ENCODE measurements at places on chromosomes 1 and 21.
A peak's percentile ranks its signal among the peaks of the same experiment; 100 is the strongest.

DNA sequence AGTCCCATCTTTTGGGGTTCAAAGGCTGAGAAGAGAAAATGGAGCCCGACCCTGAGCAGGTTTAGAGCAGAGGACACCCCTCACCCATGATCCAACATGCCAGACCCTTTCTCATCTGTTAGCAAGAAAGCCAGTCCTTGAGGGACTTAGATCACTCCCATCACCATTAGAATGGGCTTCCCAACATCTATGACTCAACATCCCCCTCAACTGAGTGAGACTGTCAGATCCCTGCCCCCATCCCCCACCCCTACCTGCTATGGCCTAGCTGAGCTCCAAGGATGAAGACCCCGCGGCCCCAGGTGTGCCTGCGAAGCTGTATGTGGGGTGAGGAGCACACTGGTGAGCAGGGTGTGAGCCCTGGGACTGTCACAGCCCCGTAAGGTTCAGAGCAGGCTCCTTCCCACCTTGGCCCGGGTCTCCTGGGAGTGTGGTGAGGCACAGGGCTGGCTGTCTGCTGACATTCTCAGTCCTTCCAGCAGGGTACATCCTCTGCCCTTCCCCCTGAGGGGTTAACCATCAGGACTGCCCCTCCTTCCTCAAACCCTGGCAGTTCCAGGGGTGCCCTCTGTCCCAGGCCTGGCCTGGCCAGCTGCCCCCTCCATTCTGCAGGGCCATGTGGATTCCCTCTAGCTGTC lies 21.4 kb upstream of the BLACAT1 start:
- DNase-seq = no peak

DNA sequence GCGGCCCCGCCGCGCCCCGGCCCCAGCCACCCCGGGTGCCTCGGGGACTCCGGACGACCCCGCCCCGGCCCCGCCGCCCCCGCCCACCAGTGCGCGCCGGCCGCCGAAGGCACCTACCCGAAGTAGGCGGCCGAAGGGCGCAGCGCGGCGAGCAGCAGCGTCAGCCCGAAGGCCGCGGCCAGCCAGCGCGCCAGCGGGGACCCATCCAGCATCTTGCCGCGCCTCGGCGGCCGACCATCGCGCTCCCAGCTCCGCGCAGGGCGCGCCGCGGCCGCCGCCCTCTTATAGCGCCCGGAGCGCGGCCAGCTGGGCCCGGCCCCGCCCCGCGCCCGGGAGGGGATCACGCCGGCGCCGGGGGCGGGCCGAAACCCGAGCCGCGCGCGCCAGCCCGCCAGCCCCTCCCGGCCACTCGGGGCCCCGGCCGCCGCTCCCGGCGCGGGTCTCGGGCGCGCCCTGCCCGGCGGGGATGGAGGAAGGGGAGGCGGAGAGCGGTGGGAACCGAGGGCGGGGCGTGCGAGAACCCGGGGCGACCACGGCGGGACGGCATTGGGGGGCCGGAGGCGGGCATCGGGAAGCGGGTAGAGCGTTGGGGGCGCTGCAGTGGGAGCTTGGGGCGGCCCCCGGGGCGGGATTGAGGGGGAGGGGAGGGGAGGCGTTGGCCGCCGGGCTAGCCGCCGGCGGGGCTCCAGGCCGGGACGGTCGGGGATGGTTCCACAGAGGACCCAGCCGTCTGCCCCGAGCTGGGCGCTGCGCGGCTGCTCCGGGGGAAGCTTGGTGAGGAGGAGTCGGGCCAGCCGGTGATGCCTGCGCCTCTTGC lies at the start of gene WNT9A:
Gene WNT9A (minus strand): TSS at position 257 of the 817 bp plus-strand sequence. CDS start 45 bp downstream, at position 212.
- peak; percentile 38 for DNase-seq

DNA sequence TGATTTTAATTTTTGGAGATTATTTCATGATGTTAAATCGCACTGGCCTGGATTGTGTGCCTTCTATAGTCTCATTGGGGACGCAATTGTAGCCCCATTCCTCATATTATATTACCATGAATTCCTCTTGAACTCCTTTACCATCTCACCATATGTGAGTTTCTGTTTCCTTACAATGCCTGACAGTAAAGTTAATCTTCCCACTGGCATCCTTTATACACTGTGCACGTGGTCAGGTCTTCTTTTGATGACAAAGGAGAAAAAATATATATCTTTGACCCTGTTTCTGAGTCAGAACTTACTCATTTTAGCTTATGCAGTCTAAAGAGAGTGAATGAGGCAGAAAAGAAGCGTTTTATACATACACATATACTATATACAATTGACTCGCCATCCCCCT lies 774 bp upstream of the ABL2 start:
- no peak for DNase-seq

DNA sequence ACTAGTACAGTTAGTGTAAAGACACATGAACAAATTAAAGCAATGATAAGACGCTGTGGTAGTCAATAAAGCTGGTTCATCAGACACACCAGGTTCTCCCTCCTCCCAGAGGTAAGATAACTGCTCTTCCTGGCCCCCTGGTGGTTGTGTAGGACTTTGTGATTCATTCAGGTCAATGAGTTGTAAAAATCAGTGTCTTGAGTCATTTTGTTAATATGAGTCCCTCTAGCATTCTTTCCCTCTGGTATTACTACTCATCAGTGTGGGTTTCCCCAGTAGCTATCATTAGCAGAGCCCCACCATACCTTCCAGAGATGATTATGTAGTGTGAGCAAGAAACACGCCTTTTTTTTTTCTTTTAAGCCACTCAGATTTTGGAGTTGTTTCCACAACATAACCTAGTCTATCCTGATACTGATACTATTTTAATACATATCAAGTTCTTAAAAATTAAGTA lies 3.6 kb upstream of the SETDB1 start:
- DNase-seq = peak; percentile 88

- DNase-seq = no peak
These were observed 319 bp downstream of the HES2 start for GRCh38 chr1:6419397-6419803.

GRCh38 chr1:193553564-193553963 lies 367.2 kb upstream of the B3GALT2 start:
- DNase-seq = no peak

GRCh38 chr1:62077821-62078220 lies 116.8 kb upstream of the L1TD1 start:
- DNase-seq = no peak

GRCh38 chr21:20330652-20331051 lies 667.6 kb upstream of the NCAM2 start:
- no peak for DNase-seq

DNA sequence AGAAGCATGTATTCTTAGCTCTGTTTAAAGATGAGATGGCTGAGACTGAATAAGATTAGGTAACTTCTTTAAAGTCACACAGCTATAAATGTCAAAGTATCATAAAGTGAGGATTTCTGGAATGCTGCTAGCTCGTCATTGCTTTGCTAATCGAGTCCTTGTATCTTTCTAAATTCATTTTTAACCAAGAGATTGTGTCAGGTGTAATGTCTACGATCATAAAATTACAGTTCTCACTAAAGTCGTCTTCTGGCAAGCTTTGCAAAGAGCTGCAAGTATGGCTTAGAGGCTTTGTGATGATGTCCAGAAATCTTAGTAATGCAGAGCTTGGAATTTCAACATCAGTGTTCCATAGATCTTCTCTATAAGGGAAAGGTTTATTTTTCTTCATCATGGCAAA lies 569.8 kb downstream of the LMO4 start:
- no peak for DNase-seq

DNA sequence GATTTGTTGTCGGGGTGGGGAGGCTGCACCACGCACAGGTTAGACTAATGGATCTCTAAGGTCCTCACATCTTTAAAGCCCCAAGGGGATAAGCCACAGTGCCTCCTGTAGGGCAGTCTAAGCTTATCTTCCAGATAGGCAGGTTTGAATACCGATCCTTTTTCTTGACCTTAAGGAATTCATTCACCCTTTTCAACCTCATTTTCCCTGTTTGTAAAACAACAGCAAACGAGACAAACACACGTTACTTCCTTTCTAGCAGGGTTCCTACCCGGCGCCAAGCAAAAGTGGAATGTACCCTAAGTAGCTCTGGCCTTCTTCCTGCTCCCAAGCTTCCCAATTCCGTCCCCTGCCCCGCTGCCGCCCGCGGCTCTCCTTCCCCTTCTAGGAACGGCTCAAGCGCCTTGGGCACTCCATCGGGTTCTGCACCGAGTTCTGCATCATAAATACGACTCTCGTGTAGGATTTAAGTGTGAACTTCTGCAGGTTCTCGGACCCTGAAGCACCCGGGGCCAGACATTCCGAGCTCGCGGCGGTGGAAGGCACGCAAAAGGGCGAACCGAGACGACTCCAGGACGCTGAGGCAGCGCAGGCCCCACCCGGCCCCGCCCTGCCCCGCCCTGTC lies 548 bp upstream of the CDC20 start:
- peak; percentile 65 for DNase-seq

DNA sequence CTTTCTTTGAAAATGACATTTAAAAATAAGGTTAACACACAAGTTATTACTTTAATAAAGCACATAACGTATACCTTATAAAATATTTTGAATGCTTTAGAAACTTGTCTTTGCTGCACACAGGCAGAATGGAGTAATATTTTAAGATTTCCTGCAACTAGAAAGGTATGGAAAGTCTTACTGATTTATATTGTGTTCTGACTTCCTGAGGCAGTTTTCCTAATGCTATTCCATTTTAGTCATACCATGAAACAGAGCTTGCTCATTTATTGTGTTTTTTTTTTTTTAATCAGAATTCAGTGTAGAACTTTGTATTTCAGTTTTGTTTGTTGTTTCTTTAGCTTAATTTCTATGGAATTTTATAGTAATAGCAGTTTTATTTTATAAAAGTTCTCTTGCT lies 60.9 kb upstream of the S1PR1 start:
- no peak for DNase-seq

- DNase-seq = no peak
These were observed 164.8 kb upstream of the ZC3H12A start for GRCh38 chr1:37309574-37309973.

DNA sequence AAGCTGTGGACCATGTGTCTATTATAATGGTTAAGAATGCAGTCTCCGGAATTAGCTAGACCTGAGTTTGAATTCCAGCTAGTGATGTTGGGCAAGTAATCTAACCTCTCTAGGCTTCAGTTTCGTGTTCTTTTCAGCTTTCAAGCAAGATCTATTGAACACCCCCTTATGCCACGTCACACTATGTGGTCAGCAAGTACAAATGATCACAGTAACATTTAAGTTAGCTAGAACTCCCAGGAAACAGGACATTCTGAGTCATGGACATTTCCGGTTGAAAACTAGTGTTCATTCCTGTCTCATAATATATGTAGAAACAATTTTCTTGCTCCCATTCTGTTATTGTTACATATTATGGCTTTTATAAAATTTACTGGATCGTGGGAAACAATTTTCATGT lies 34.0 kb upstream of the NHLH2 start:
- no peak for DNase-seq

DNA sequence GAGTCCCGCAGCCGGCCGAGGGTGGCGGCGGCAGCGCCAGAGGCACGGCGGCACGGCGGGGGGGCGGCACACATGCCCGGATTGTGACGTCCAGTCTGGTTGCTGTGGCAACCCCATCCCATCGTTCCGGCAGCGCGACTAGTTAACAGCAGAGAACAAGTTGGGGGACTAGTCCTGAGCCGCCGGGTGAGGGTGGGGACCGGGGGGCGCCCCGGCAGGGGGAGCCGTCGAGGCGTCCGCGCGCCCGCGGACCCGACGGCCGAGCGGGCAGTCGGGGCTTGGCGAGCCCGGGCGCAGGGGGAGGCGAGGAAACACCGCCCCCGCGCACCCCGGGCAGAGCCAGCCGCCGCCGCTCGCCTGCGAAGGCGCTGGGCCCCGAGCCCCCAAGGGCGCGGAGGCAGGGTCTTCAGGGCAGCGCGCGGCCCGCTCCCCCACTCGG lies at the start of gene CHD5:
Gene CHD5 (minus strand): TSS at position 54 of the 439 bp plus-strand sequence. CDS start 298 bp downstream, outside the sequence.
- no peak for DNase-seq

- no peak for DNase-seq
These were observed 123.7 kb upstream of the DEPDC1 start for GRCh38 chr1:68620571-68620970.

GRCh38 chr1:43282220-43283195 lies 2.9 kb downstream of the C1orf210 start:
- DNase-seq = no peak

DNA sequence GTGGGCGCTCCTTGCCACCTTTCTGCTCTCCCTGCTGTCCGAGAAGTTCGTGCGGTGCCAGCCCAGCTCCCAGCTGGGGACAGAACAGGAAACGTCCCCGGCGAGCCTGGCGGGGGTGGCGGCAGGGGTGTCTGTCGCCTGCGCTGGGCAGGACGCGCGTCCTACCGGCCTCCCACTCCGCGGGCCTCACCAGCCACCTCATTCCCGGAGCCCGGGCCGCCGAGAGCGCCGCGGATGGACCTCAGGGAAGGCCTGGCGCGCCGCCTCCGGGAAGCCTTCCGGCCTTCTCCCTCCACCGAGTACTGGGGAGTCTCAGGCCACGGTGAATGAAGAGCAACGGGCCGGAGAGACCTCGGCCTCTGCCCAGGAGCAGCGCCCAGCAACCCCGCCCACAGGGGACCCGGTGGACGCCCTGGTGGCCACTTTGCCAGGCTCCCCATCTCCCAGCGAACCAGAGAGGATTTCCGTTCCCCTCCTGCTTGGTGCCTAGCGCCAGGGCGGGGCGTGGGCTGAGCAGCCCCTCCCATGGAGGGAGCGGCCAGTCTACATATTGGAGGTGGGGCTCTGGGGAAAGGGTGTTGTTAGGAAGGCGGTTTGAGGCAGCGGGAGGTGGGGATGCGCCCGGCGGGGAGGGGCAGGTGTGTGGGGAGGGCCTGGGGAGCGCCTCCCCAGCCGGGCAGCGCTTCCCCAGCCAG lies 9.5 kb upstream of the TNFRSF14 start:
- DNase-seq = peak; percentile 97

DNA sequence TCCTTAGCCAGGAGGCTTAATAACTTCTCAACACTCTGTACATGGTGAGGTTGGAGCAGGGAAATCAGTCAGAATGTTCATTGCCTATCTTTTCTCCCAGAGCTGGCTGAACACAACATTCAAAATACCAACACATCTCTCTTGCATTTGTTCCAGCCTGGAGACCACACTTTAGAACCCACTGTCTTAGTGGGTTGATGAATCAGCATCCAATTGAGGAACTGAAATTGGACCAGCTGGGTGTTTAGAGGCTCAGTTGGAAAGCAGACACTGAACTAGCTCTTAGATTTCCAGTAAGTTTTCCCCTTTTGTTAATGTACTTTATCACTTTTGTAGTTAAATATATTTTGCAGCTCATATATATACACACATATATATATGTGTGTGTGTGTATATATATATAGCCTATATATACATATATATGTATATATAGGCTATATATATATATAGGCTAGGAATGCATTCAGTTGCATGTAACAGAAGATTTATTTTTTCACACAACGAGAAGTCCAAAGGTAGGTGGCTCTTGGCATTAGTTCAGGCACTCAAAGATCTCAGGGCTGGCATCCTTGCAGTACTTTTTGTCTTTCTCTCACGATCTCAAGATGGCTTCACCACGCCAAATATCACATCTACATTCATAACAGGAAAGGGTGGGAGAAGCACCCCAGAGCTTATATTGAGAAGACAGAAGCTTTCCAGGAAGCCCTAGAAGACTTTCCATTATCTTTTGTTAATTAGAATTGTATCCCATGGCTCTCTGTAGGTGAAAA lies 35.0 kb upstream of the HUNK start:
- no peak for DNase-seq

GRCh38 chr1:81702903-81703302 lies 97.8 kb upstream of the ADGRL2 start:
- DNase-seq = no peak

Data from colonic mucosa (tissue), 4 donors.